Body of pancreas (tissue), 4 donors: ENCODE measurements at places on chromosomes 7 and 10. TPM values are rescaled to one million over a fixed set of nuclear protein-coding genes. Genes with fewer than 3 reads are reported as not detected.
A peak's percentile ranks its signal among the peaks of the same experiment; 100 is the strongest.

The NUTM2E gene
- total RNA-seq = 1.6 TPM

The SPDYE8 gene
- not detected for total RNA-seq

The ANK3 gene
- 41.0 TPM for total RNA-seq

The MMP21 gene
- not detected for total RNA-seq

The CDNF gene
- total RNA-seq = 1.3 TPM

The VIPR2 gene
- 10.9 TPM for total RNA-seq

The COPG2 gene
- 14.5 TPM for total RNA-seq

The FRG2B gene
- total RNA-seq = not detected

The ACSL5 gene
- total RNA-seq = 9.6 TPM

The BAIAP2L1 gene
- total RNA-seq = 23.1 TPM

The JCAD gene
- 15.3 TPM for total RNA-seq

The KIAA1217 gene
- 25.9 TPM for total RNA-seq

GRCh38 chr7:10245406-10245805 is 728.3 kb upstream of the PHF14 start:
- DNase-seq = no peak

DNA sequence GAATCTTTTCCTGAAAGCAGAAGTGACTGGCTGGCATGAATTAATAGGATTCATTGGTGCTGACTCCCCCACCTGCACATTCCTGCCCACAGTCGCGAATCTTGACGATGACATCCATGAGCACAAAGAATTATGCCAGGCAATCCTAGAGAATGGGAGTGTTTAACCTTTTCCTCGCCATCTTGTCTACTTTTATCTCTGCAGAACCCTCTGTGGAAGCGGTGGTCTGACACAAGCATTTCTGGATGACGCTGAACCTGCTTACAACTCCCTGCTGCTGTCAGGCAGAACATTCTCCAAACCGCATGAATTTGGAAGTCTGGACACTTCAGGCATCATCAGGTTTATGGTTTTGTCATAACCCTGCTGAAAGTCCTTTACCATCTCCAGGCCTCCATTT is 36.5 kb downstream of the KLF6 start:
- no peak for DNase-seq

GRCh38 chr10:26860102-26860442 is 686 bp downstream of the ABI1 start:
- DNase-seq = peak; percentile 68

GRCh38 chr7:79211724-79212123 is 241.7 kb downstream of the MAGI2 start:
- no peak for DNase-seq

GRCh38 chr7:121394709-121395140 is 1.4 kb downstream of the FAM3C start:
- peak; percentile 38 for DNase-seq

- DNase-seq = no peak
These were observed 3.3 kb downstream of the MAPK8 start for GRCh38 chr10:48309711-48310226.

DNA sequence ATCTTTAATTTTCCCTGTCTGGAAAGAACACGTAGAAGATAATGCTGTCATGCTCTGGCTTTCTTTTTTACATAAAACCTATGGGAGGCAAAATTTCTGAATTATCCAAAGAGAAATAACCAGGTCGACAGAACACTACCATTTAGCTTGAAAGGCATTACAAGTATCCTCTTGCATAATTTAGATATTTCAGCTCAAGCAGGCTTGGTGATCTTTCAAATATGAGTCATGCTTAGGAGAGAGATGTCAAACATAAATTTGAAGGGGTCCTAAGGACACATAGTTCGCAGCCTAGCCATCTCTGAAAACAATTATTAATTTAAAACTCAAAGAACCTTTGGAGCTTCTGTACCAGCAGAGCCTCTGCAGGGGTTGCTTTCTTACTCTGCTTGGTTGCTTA is 100.9 kb downstream of the FAS start:
- DNase-seq = no peak

DNA sequence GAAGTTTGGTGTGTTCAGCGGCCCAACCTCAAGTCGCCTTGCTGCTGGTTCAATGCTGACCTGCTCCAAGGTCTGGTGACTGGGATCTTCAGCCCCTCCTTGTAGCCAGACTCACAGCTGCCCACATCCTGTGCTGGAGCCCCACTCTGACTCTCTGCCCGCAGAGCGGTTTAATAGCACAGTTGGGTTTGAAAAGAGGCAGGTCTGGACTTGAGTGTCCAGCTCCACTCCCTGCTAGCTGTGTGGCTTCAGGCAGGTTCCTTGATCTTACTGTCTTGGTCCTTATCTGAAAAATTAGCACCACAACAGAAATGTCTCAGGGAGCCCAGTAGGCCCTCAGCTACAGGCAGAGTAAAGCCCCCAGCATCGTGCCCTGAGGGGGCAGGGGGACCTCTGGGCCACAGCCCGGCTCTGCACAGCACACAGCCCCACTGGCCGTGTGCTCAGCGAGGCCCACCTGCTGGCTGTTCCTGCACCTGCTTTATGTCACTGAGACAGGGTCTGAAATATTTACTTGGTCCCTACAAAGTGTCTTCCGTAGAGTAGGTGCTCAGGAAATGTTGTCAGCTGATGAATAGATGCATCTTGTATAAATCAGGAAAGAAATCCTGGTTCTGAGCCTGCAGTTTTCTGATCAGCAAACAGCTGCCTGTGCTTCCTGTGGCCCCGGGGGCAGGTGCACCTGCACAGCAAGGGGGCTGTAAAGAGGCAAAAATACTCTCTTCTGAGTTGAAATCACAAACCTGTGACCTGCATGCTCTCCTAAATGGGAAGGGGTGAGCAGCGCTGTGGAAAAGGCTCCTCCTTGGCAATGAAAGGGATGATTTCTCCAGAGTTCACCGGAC is 155.5 kb downstream of the SVIL start:
- DNase-seq = no peak

GRCh38 chr7:148395990-148396716 is 194.4 kb upstream of the C7orf33 start:
- DNase-seq = no peak
